Activated CD4-positive, CD25-positive, alpha-beta regulatory T cell treated with anti-CD3 and anti-CD28 coated beads, Interleukin-2, amount 50 U/mL, for 16 hours (primary cell): ENCODE measurements at places on chromosomes 7 and 10.
A peak's percentile ranks its signal among the peaks of the same experiment; 100 is the strongest.

- no peak for DNase-seq
Observed at GRCh38 chr10:12701696-12702095, 299.8 kb downstream of the CCDC3 start.

- DNase-seq, result no peak
Observed at GRCh38 chr7:70569335-70569819, 562.6 kb upstream of the GALNT17 start.

DNA sequence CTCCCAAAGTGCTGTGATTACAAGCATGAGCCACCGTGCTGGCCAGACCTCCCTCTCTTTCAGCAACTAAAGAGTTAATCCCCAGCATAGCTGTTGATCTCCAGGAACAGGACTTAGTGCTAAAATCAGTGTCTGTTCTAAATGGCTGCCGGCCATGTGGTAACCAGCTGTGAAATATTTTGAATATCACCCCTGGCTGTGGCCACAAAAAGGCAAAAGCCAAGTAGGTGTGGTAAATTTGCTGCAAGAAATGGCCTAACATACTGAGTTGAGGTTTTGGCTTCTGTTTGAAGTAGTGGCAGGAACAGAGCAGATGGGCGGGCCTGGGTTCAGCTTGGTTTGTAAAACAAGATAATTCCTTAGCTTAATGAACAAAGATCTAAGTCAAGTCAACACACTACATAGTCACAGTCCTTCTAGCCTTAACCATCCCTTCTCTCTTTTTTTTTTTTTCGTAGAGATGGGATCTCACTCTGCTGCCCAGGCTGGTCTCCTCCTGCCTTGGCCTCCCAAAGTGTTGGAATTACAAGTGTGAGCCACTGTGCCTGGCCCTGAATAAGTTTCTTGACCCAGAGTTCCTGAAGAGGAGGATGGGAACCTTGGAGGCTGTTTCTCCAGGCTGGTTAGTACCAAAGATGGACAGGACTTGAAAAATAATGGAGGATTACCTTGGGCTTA, 22.7 kb upstream of the AGFG2 start:
- DNase-seq, result peak; percentile 4

- no peak for DNase-seq
Observed at GRCh38 chr7:102321351-102322201, 34.7 kb downstream of the SPDYE6 start.

- DNase-seq, result no peak
Observed at GRCh38 chr10:2790396-2791188, 276.8 kb upstream of the PFKP start.

DNA sequence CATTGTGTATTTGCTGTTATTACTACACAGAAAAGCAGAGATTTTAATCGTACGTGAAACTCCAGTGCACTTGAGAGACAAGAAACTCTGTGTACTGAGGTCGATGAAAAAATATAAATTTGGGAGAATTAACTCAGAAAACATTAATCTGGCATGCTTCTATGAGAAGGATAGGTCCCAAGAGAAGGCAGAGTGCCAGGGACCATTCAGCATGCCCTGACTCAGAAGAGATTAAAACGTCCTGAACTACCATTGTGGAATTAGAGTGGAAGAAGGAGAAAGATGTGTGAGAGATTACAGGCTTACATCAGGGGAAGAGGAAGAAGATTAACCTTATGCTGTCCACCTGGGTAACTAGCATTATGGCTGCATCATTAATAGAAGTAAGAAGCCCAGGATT, 72.4 kb downstream of the REEP3 start:
- no peak for DNase-seq

DNA sequence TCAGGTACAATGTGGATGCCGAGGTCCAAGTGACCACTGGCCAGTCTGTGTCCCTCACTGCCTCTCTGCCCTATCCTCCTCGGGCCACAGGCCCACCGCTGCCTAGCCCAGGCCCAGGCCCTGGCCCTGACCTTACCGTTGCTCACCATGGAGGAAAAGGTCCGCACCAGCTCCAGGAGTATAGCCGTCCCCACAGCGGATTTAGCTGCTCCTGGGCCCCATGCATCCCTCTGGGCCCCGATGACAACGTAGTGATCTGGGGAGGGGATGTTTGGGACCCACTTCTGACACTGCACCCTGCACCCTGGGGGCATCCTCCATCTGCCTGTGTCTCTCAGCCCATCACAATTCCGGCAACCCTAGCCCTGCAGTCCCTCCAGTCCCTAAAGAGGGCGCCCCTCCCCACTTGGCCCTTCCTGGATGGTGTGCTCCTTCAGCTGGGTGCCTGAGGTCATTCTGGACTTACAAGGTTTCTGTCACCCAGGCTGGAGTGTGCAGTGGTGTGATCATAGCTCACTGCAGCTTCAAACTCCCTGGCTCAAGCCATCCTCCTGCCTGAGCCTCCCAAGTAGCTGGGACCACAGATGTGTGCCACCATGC, 12.1 kb downstream of the TFR2 start:
- no peak for DNase-seq

GRCh38 chr7:4177001-4177400, 505.1 kb upstream of the FOXK1 start:
- no peak for DNase-seq

- no peak for DNase-seq
Observed at GRCh38 chr7:91517201-91517785, 253.1 kb downstream of the FZD1 start.

DNA sequence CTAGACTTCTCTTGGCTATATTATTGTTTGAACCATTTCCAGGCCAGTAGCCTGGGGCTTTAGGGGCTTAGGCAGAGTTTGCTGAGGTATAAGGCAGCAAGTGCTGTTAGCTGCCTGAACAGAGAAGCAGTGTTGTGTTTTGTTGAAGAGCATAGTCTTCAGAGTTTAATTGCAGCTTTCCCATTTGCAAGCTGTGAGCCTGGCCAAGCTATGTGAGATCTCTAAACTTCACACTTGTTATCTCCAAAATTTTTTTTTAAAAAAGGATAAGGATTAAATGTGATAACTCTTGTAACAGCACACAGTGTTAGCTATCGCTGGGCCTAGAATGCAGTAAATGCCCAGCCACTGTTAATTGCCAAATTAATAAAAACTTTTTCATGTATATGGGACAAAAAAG, 782.4 kb downstream of the REEP3 start:
- no peak for DNase-seq

GRCh38 chr7:142300689-142301088, 42.8 kb upstream of the PRSS58 start:
- DNase-seq, result no peak

GRCh38 chr7:105346138-105346537, 42.6 kb downstream of the SRPK2 start:
- DNase-seq, result no peak

- DNase-seq, result no peak
Observed at GRCh38 chr10:565676-566075, 123.8 kb downstream of the DIP2C start.
